ENCODE measurements at places on chromosomes 13 and 19.

DNA sequence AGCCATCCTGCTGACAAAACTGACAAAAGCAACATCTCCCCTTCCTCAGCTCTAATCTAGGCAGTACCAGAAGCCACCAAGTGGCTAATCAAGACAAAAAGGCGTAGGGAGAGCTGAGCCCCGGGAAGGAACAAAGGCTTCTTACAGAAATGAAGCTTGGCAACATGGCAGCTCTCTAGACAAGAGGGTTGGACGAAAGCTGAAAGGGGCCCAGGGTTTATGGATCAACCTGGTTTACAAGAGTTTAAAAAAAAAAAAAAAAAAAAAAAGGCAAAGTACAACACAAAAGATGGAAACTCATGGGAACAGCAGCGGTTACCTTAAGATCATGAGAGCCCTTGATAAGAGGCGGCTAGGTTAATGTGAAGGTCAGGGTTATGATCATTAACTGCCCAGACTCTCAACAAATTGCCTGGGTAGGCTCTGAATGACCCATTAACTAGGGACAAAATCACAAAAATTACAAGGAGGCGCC is 14.0 kb downstream of the ZC3H4 start:
- no peak for DNase-seq

DNA sequence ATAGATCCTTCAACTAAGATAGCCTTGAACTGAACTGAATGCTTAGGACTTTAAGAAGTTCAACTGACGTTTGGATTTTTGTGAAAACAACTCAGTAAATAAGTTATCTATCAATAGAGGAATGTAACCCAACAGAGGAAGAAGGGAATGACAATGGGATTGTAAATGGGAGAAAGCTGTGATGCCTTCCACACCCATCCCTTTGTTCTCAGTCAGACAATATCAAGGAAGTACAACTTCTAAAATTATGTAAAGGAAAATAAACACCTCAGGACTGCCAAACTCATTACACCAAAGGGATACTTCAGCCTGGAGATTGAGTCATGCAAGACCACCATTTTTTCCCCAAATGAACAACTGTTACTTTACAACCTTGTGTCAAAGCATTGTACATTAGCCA is 21.1 kb downstream of the CEACAM8 start:
- DNase-seq = no peak

DNA sequence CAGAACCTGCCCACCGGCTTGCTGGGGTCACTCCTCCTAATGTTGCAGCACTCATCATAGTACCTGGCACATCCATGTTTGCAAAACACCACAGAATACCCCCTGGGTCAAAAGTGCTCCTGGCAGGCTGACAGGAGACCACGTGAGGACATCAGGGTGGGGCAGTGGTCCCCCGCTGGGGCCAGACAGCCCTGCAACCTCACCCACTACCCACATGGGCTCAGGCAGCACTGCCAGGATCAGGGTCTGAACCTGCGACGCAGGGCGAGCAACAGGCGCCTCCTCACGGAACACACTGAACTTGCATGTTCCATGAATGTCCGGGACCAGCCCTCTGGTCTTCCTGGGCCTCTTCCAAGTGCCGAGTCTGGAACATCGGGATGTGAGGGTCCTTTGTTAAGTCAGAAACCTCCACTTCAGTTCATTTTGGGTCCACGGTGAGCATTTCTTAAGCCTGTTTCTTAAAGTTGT is 1.4 kb upstream of the SLC7A9 start:
- no peak for DNase-seq

- no peak for DNase-seq
Measured at GRCh38 chr13:21324803-21325202, 134.3 kb downstream of the ZDHHC20 start.

DNA sequence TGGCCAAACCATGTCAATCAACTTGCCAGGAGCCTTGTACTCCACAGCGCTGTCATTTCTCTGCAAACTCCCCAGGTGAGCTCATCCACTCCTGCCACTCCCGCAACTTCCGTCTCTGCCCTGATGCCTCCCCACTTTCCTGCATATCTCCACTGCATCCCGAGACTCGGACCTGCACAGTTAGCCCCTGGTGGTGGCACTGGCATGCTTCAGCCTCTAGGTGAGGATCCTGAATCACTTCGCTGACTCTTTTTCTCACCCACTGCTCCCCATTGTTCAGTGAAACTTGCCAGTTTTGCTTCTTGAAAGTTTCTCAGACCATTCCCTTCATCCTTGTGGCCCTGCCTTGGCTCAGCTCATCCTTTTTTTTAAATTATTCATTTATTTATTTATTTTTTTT is 3.4 kb upstream of the CTU1 start:
- no peak for DNase-seq

DNA sequence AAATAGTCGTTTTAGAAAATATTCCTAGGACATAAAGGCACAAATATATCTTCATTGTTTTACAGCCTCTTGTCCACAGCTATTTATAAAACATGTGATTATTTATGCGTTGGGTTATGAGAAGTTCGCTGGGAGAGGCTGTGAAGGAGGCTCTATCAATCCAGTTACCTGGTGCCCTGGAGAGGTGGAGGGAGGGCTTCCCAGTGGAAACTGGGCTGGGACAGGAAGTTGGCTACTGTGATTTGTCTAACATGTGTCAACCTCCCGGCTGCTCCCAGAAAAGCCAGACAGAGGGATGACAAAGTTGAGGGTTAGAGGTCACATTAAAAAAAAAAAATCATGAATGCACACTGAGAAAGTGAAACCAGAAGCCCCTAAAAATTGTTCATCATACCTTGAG is 346.5 kb downstream of the ZNF536 start:
- no peak for DNase-seq

DNA sequence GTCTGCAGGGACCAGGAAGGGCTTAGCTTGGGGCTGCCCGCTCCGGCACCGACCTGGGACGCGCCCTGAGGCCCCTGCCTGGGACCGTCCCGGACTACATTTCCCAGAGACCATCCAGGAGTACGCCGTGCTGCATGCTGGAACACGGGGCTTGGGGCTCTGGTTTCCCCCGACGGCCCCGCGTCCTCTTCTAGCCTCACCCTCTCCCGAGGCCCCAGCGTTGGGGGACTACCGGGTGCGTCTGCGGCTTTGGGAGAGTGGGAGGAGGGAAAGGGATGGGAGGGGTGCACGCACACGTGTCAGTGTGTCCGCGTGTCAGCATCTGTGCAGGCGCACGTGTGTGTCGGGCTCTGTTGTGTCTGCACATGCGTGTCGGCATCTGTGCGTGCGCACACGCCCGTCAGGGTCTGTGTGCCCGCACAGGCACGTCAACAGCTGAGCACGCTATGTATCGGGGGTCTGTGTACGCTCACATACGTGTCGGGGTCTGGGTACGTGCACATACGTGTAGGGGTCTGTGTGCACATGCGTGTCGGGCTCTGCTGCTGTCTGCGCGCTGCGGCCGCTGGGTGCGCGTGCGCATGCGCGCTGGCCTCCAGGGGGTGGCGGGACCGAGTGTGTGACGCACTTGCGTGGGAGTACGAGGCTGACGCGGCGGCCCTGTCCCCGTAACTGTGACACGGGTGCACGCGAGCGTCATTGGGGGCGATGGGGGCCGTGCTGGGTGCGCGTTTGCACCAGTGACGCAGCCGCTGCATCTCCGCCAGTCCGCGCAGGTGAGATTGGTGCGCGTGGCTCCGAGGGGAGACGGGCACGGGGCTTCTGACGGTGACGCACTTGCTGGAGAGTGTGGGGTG is at the start of gene ZNF331:
TSS of gene ZNF331 (plus strand) at position 625 of the 857 bp plus-strand sequence. CDS start 31,232 bp downstream, outside the sequence.
- peak; percentile 5 for DNase-seq

DNA sequence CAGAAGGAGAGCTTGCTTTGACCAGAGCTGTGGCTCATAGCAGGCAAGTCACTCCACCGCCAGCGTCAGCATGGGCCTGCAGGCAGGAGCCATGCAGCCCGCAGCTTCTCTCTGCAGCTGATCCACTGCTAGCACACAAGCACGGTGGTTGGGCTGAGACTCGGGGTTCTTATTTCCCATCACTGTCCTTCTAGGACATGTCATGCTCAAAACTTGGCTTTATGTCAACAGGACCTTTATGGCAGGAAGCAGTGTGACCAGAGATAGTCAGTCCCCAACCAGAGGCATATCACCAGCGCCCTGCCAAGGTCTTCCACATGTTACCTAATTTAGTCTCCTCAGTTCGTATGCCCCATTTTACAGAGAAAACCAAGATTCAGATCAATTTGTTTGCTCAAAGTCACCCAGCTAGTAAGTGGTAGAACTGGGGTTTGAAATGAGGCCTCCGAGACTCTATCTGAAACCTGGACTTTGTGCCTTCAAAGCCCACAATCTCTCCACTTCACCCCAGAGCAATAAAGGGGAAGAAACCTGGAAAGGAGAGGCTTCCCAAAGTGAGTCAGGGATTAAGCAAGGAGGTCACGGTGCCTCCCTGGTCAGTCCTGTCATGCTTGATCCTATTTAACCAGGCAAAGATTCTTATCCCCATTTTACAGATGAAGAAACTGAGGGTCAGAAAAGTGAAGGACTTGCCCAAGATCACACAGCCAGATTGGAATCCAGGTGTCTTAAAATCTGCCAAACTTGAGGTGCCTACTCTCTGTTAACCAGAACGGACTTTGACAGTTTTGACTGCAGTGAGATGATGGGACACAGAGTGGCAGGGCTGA is 5.1 kb downstream of the TMEM272 start:
- no peak for DNase-seq

DNA sequence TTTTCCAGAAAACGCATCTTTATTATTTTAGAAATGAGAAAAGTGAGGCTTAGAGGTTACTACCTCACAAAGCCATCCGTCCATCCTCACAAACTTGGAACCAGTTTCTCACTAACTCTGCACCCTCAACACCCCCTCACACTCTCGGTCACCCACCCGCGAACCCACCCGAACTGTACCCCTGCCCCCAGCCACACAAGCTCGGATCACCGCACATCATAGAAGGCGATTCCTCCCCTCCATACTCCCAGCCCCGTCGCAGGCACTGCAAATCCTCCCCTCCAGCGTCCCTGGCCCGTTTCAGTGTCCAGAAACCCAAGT is 238 bp downstream of the ZNF260 start:
- no peak for DNase-seq

DNA sequence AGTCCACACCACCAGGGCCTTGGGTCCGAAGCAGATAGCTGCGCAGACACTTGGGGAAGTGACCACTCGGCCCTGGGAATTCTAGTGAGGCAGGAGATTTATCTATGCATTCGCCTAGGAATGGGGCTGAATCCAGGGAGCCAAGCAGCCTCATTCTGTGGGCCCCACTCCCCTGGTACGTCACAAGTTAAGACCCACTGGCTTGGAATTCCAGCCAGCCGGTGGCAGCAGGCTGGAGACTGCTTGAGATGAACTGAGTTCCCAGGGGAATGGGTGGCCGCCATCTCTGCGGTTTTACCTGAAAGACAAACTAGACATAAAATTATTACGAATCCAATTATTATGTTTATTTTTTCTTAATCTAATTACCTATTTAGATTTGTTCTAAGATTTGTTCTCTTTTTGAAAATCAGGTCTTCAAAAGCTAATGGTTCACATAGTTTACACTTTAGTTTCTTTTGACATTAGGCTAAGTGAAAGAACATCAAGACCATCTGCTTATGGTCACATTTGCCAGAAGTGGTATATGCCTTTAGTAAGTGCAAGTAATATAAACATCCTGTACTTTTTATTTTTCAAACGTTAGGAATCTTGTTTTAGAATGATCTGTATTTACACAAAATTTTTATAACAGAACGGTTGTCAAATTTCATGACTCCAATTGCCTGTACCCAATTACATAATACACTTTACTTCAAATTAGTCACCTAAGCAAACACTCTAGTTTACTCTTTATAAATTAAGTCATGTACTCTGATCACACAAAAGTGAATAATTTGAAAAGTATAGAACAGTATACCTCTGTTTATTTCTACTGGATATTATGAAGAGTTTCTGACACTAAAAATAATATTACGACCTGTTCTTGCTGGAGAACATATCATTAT is 74.4 kb downstream of the SLITRK6 start:
- no peak for DNase-seq

- DNase-seq = no peak
Measured at GRCh38 chr19:2041433-2041682, 9.7 kb downstream of the MKNK2 start.

DNA sequence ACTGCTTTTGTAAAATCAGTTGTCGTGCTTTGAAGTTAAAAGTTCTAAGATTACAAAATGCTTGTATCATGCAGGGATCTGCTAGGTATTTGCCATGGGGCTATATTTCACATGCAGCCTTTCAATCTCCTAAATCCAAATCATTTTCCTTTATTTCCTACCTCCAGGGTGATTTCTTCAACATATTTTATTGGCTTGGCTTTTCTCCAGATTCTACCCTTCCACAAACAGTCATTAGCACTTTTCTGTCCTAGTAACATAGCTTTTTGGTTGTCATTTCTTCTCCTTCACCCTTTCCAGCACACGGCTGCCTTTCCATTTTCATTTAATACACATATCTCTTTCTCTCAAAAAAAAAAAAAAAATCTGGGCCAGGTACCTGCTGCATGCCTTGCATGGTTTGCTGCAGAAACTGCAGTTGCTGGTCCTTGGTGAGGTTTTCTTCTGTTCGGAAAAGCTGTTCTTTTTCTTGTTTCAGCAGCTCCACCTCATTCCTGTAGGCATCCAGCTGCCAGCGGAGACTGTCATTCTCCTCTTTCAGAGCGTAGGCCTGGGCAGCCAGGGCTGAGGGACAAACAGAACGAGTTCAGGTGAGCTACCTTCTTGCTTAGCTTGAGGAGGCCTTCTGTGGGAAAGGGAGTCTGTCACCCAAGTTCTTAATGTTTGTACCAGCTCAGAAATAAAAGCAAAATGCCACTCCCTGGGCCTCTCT is 274.7 kb downstream of the DNAJC15 start:
- no peak for DNase-seq

- DNase-seq = no peak
Measured at GRCh38 chr13:42474954-42475353, 99.0 kb upstream of the TNFSF11 start.

- DNase-seq = no peak
Measured at GRCh38 chr13:106548064-106548696, 12.7 kb upstream of the EFNB2 start.

- no peak for DNase-seq
Measured at GRCh38 chr13:73286942-73287620, 228.3 kb downstream of the KLF5 start.

- no peak for DNase-seq
Measured at GRCh38 chr13:91922969-91923592, 524.7 kb downstream of the GPC5 start.

DNA sequence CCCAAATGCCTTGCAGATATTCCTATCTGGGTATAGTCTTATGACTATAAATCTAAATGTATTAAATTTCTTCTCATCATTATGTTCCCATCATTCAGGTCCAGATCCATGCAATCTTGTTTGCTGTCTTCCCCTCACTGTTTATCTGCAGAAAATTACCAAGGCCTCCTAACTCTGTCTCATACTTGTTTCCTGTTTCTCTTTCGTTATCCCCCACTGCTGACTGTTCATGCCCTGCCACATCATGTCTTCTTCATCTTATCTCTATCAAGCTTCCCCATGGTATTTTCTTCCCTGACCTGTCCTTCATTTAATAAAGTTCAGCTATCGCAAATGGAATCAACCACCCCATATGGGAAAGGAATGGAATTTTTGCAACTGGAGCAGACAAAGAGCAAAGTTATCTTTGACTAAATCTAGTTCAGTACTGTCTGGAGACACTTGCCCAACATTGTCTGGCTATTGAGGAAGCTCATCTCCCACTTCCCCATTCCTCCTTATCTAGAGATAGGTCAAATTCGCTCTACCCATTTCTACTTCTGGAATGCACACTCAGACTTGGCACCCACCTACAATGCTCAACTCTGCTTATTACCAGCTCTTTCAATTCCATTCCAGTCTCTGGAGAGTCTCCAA is 1358.1 kb downstream of the EFNB2 start:
- DNase-seq = no peak

Measured in NCI-H1092 (cell line).